GM03348 (cell line): ENCODE measurements at places on chromosomes 7 and 10.

- peak; percentile 44 for DNase-seq
Observed at GRCh38 chr10:52351914-52352330, 37.8 kb downstream of the DKK1 start.

DNA sequence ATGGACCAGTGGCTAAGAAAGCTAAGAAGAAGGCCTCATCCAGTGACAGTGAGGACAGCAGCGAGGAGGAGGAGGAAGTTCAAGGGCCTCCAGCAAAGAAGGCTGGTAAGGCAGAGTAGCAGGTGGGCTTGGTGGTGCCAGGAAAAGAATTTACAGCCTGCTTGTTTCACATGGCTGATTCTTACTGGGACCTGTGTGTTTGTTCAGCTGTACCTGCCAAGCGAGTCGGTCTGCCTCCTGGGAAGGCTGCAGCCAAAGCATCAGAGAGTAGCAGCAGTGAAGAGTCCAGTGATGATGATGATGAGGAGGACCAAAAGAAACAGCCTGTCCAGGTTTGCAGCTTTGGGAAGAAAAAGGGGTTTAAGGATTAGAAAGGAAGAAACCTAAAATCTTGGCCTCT, 5.0 kb downstream of the NOLC1 start:
- no peak for DNase-seq

- DNase-seq = no peak
Observed at GRCh38 chr7:1463676-1464223, 4.5 kb upstream of the MICALL2 start.

DNA sequence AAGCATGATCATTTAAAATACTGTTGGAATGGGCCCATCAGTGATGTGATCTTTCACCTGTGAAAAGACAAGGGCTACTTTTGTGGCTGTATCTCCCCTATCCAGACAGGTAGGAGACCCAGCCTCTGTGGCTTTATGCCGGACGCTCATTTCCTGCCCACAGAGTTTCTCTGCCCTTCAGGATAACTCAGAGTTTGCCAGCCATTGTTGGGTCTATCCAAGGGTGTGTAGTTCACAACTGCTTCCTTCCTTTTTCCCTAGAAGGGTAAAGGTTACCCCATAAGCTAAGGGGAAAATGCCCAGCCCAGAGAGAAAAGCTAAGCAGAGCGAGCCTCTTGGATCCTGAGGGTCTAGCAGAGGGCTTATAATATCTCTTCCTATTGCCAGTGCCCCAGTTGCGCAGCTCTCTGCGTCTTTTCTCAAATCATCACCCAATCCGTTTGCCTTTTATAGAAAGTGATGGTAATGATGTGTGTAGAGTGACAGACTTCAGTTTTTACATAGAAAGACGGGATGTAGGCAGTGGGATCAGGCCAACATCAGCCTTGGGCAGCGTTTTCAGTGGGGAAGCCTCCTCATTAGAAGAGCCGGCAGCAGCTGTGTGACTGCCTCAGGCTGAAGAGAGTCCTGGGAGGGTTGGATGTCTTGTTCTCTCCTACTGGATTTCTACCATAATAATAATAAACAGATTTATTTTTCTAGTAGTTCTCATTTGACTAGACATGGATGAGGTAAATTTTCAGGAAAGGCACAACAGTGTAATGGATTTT, 80.5 kb downstream of the MET start:
- no peak for DNase-seq

DNA sequence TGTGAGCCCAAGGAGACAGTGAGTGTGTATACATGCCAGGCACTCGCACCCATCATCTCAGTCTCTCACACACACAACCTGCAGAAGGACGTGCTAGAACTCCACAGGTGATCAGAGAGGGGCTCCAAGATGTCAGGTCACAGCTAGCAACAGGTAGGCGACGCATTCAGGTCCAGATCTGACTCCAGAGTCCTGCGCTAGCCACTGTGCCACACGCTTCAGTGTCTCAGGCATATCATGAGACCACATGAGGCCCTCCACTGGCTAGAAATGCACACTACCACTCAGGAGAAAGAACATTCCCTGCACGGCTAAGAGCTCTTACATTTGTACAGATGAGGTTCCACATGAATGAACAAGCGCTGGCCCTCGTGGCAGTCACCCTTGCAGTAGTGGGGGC, 11.5 kb downstream of the AKR1B1 start:
- DNase-seq = no peak

DNA sequence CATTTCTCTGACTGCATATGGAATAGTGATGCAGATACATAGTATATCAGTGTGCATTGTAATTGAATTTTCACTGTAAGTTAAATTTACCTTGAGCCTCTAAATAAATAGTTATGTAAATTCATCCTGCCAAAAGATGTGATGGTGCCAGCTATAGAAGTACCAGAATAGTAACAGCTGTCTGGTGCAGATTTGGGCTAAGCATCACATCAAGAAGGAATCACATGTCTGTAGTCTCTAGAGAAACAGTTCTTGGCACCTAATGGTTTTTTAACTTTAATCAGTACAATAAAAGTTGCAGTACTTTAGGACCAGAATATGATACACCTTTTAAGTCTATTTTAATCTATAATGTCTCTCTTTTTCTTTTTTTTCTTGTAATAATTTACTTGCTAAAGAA, 17.4 kb downstream of the PLEKHA1 start:
- DNase-seq = no peak
